ENCODE measurements at places on chromosomes 11 and 22.

GRCh38 chr11:7567311-7567710 is 53.5 kb downstream of the PPFIBP2 start:
- no peak for DNase-seq

- peak; percentile 53 for DNase-seq
Measured at GRCh38 chr11:47185305-47186075, 744 bp downstream of the PACSIN3 start.

DNA sequence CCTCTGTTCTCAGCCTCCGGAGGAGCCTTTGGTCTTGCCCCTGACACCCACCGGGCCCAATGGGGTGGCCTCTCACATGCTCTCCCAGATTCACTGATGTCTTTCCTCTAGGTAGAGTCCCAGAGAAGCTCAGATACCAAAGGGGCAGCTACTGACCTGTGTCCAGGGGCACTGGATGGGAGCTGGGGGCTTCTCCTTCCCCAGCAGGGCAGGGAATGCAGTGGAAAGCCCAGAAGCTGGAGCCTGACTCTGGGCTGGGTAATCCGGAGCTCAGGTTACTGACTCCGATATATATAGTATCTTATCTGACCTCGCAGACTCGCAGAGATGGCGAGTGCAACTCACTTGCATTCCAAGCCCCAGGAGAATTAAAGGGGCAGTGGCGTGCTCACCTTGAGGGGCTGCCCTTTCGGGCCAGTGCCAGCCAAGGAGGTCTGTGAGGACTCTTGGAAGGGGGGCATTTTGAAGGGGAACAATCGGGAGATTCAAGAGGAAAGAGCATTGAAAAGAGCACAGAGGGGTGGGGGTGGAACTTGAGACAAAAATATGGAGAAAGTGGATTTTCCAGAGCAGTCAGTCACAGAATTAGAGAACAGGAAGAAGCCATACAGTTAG is 2.5 kb downstream of the USP2 start:
- DNase-seq: peak; percentile 67

DNA sequence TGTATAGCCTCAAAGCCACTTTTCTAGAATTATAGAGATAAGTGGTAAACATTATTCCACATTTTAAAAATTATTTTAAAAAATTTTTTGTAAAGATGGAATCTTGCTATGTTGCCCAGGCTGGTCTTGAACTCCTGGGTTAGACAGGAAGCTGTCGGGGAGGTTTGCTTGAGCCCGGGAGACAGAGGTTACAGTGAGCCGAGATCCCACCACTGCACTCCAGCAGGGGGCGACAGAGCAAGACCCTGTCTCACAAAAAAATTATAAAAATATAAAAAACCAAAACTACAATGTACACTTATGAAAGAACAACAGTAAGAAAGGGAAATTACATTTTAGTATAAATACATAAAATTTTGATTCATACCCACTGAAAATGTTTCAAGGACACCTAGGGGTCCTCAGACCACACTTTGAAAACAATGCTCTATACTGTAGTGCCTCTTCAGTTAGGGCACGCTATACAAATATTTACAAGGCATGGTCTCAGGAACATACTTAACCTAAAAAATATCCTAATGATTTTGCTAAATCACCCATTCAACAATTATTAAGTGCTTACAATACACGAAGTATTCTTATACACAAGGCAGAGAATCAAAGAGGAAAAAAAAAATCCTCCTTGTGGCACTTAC is 111.2 kb downstream of the MRTFA start:
- DNase-seq: peak; percentile 53

DNA sequence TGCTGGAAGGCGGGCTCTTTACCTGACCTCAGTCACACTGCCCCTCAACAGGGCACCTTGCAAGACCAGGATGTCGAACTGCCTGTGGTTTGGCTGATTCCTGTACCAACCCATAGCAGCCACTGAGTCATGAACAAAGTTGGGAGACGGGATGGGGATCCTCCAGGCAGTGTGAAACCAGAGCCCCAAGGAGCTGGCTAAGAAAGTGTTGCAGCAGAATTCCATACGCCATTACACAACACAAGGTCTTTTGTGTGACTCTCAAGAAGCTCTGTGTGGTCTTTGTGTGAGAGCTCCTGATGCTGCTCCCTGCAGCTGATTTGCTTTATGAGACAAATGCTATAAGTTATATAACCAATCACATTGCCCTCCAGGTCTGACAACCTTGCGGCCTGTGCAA is 617.7 kb downstream of the OPCML start:
- DNase-seq: no peak

- DNase-seq: no peak
Measured at GRCh38 chr22:20952544-20953341, 14.3 kb upstream of the AIFM3 start.

- peak; percentile 82 for DNase-seq
Measured at GRCh38 chr11:66883016-66883965, 26.4 kb downstream of the LRFN4 start.

GRCh38 chr22:47281126-47282106 is 519.0 kb downstream of the TBC1D22A start:
- DNase-seq: no peak

DNA sequence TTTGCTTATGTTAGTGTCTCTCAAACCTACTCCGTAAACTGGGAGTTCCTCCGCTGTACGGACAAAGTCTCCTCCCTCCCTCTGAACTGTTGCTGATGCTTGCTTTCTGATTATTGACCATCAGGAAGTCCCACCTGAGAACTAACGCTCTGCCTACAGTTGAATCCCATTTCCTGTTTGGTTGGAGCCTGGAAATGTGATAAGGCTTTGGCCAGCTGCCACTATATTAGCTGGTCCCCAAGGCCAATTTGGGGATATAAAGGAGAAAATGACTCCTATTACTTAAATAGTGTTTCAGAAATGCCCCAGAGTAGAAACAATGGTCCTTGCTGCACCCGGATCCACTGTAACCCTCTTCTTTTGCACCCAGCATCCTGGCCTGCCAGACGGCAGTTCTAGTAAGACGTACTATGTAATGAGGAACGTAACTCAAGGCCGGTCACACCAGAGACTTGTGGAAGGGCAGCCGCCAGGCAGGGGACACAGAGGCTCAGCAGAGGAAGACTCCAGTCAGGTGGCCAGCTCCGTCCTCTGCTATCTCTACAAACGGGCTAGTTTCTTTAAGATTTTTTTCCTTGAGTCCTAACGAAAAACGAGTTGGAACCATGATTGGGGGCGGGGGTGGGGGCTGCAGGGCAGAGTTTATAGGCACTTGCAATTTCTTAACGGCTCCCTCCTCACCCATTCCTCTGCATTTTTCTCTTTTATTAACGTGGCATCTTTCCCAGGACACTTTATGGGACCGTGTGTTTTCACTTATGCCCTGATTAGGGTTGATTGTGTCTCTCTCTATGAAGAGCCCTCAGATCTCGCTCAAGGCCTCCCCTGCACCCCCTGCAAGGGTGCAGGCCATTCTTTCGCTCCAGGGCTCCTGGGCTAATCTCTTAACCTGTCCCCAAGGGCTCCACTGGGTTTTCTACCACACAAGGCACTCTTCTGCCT is 72.8 kb upstream of the CDON start:
- no peak for DNase-seq

GRCh38 chr22:48968201-48968959 is 859.3 kb downstream of the BRD1 start:
- DNase-seq: no peak

GRCh38 chr11:44711113-44711786 is 15.5 kb upstream of the TSPAN18 start:
- peak; percentile 80 for DNase-seq

DNA sequence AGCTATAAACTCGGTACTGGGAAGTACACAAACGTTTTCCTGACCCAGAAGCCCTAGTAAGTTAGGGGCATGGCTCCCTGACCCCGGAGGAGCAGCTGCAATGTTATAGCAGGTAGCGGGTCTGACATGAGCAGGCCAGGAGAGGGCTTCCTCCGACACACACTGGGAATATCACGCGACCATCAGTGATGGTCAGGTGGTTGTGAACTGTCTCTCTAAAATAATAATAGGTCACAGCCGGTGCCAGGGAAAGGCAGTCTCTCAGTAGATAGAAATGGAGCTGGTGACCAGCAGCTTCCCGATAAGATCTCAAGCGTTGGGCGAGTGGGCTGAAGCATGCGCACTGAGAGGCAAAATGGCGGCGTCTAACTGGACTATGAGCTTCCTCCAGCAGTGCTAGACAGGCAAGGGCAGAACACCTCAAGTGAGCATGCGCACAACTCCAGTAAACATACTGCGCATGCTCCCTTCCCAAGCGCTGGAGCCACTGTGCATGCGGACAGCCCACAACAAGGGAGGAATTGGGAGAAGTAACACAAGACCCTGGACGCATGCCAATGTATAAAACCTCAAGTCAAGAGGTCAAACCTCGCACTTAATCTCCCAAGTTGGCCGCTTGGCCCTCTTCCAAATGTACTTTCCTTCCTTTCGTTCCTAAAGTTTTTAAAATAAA is 22.3 kb upstream of the TESMIN start:
- DNase-seq: no peak

DNA sequence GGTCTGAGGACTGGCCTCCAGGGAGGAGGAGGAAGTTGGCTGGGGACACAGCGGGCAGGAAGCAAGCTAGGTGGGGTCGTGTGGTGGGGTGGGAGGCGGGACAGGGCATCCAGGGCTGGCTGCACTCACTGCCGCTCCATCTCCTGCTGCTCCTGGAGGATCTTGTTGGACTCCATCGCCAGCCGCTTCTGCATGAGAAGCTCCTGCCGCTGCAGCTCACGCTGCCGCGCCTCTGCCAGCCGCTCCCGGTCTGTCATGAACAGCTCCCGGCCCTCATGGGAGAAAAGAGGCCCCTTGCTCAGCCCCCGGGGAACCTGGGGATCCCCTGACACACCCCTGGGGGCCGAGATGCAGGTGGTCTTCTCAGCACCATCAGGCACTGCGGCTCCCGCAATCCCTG is 21.6 kb downstream of the USH1C start:
- DNase-seq: no peak
